ENCODE measurements at places on chromosomes 11 and 22.

DNA sequence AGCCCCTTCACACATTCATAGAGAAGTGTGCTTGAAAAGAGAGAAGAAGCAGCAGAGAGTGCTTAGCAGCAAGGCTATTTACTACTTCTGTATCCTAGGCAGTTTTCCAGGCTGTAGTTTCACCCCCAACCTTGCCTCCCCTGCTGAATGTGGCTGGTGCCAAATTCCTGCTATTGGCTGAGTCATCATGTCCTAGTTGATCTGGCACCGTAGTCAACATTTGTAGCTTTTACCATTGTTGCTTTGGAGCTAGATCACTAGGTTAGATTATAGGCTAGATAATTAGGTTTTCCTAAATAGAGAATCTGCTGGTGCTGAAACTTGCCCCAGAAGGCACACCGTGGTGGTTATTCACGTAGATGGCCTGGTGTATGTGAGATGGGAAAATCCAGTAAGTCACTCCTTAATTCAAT is 32.7 kb downstream of the ARHGAP42 start:
- DNase-seq: no peak

- DNase-seq: no peak
These were observed 113.0 kb downstream of the SYT9 start for GRCh38 chr11:7364660-7365059.

DNA sequence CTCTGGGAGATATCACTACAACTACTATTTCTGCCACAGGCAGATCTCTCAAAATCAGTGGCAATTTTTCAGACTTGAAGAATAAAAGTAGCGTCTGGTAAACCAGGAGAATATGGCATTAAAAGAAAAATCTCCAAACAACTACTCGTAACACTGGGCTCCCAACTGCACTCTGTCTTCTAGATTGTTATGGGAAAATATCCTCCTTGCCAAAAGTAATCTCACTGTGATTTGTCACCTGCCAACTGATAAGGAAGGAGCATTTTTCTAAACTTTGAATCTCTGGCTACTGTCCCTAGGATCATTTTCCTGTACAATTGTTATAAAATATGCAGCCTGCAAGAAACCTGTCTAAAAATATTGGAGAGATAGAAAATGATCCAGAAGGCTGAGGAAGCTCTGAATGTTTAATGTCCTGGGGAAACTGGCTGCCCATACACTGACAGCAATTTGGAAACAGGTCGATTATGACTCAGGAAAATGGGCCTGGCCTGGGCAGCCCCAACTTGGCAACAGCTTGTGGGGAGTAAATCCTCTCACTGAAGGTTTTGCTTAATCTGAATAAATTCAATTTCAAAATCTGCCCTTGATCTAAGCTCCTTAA is 90.5 kb upstream of the DBX1 start:
- no peak for DNase-seq

GRCh38 chr22:20141186-20142077 is 9.4 kb downstream of the CCDC188 start:
- DNase-seq: no peak

DNA sequence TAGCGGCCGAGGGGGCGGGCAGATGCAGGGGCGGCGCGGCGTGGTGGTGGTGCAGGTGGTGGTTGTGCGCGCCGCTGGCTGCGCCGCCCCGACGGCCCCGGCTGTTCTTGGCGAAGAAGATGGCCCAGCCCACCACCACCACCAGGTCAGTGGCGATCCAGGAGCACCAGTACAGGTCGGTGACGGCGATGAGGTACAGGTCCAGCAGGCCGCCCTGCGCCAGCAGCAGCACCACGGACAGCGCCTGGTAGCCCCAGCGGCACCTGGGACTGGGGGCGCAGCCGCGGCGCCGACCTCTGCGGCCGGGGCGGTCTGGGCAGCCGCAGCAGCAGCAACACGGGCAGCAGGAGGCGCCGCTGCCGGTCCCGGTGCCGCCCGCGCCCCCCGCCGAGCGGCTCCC is 879 bp downstream of the TMEM121B start:
- DNase-seq: peak; percentile 24

All from activated T-helper 1 cell treated with anti-CD3 and anti-CD28 coated beads, Interleukin-2, amount 50 U/mL, for 16 hours (primary cell).